ENCODE measurements at places on chromosomes 1 and 21. TPM values are rescaled to one million over a fixed set of nuclear protein-coding genes. Genes with fewer than 3 reads are reported as not detected.
A peak's percentile ranks its signal among the peaks of the same experiment; 100 is the strongest.

DNA sequence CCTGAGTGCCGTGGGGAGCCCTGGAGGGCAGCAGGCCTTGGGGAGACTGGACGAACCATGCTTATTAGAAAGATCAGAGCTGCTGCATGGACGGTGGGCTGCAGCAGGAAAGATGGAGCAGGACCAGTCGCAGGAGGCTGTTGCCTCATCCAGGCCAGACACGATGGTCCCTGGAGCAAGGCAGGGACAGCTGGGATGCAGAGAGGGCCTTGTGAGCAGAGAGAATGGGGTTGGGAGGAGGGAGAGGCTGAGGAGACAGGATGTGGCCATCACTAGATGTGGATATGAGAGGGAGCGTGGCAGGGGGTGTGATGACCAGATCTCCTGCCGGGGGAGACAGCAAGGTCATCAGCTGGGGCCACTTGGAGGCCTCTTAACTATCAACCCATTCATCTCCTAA is 727.6 kb downstream of the PTPRU start:
- DNase-seq: no peak

Gene DPM3
- 55.7 TPM for total RNA-seq

DNA sequence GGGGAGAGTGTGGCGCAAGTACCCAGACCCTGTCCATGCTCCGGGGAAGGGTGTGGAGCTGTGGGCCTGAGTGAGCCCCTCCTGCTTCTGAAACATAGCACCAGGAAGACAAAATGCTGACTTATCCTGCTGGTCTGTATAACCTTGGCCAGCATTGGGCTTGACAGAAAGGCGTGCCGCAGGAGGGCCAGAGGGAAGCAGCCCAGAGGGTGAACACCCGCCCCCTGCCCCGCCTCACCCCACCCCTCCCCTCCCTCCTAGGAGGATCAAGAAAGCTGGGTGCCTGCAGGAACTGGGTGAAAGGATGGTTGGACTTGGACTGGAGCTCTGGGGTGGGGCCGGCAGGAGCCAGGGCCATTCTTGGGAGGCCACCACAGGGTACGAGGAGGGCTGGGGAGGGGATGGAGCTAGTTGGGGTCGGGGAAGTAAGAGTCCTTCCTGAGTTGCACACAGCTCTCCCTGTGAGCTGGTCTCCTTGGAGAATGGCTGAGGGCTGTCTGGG is 27.1 kb downstream of the PTPRF start:
- no peak for DNase-seq

GRCh38 chr1:159071970-159072582 is 4.5 kb downstream of the AIM2 start:
- no peak for DNase-seq

- no peak for DNase-seq
Observed at GRCh38 chr1:14955402-14955801, 198.1 kb upstream of the TMEM51 start.

GRCh38 chr21:14438211-14438610 is 55.3 kb upstream of the HSPA13 start:
- DNase-seq: no peak

Gene NCF2
- 6.7 TPM for total RNA-seq

DNA sequence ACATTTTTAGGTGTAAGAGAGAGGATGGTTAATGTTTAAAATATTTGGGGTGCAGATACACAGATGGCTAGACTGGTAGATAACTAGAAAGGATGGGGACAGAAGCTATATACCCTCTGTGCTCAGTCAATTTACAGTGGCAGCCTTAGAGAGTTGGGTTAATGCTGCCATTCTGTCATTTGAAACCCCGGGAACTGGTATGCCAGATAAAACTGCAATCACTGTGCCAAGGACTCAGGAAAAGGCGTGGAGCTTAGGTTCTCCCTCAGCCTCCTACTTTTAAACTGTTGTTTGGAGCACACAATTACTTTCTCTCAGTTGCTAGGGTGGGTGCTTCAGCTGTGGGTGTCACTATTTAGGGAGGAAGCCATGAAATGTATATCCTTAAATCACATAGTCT is 90.0 kb upstream of the HNRNPU start:
- DNase-seq: no peak

- DNase-seq: no peak
Observed at GRCh38 chr21:42370894-42371654, 4.7 kb upstream of the TFF1 start.

DNA sequence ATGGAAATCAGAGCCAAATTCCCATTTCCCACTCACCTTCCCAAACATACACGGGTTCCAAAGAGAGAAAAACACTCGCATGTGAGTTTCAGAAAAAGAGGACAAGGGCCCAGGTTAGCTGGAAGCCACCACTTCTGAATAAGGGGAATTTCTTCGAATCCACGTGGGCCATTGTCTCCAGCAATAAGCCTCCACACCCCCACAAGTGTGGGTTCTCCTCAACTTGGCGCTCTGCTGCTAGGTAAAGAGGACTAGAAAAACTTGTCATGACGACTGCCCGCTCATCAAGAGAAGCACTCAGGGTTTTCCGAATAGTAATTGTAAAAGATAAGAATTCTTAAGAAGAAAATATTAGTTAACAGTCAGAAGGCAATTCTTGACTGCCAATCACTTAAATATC is 30.6 kb downstream of the PRDM15 start:
- DNase-seq: no peak

Gene SLAMF8
- 1.6 TPM for total RNA-seq

DNA sequence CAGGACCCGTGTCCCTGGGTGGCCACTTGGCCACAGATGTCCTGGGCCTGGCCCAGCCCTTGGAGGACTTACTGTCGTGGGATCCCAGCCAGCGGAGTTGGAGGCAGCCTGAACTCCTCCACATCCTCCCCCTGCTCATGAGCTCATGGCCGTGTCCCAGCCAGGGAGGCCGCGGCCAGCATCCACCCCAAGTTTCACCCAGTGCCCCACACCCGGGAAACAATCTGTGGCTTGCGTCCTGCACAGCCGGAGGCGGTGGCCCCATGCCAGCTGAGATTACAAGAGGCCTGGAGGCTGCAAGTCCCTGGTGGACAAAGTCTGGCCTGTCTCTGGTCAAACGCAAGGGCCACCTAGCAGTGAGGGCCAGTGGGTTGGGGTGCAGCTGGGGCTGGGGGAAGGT is 27.5 kb upstream of the TMEM52 start:
- DNase-seq: peak; percentile 84

DNA sequence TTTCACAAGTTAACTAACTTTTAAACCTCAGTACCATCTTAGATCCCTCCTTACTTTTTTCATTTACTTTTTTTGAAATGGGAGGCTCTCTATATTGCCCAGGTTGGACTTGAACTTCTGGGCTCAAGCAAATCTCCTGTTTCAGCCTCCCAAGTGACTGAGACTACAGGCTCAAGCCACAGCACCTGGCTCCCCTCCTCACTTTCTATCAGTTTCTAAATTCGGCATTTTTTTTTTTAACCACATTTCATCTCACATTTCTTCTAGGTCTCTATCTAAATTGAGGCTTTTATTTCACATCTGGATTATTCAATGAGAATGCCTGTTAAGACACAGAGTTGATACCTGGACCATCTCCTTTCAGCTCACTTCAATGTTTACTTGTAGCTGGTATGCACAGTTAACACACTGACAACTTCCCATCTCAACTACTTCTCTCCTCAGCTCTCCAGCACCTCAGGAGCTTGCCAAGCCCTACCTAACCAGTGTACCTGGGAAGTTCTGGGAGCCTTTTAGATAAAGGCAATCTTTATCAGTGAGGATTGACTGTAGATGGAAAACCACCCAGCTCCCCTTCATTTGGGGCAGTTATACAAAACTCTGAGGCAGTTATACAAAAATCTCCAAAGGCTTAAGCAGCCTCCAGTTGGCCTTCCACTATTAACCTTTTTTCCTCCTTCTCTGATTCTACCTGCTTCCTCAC is 3.4 kb downstream of the USP33 start:
- no peak for DNase-seq

Gene DIO1
- not detected for total RNA-seq

Gene SPRR1A
- not detected for total RNA-seq

Gene CCDC30
- total RNA-seq: 1.9 TPM

DNA sequence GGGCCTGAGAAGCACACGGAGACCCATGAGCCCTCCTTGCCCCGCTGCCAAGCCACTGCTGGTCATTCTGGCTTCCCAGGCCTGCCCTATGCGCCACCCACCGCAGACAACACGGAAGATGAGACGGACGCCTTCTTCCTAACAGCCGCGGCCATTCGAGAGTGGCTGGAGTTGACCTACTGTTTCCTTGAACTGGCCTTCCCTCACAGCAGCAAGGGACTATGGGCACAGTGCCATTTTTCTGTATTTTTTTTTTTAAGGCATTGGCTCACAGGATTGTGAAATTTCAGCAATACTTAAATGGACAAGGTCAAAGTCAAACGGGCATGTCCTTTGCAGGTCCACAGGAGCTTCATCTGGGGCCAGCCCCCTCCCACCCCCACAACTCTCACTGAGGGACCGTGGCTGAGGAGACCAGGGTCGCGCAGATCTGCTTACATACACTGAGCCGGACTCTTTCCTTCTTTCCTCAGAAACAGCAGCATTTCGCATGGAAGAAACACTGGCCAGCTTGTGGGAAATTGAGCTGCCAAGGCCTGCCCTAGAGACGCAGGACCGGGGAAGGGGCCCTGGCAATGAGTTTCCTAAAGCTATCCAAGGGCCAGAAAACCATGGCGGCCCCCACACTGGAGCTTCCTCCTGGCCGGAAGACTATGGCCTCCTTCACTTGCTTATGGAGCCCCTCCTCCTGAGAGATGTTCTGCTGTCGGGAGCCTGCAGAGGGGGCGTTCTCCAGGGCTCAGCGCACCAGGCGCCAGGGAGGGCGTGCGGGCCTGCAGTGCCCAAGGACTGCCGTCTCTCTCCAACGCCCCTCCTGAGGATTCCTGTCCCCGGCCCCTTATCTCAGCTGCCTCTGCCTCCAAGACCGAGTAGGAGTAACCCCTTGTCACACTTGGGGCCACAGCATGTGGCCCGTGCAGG is 98.9 kb downstream of the PGBD5 start:
- no peak for DNase-seq

DNA sequence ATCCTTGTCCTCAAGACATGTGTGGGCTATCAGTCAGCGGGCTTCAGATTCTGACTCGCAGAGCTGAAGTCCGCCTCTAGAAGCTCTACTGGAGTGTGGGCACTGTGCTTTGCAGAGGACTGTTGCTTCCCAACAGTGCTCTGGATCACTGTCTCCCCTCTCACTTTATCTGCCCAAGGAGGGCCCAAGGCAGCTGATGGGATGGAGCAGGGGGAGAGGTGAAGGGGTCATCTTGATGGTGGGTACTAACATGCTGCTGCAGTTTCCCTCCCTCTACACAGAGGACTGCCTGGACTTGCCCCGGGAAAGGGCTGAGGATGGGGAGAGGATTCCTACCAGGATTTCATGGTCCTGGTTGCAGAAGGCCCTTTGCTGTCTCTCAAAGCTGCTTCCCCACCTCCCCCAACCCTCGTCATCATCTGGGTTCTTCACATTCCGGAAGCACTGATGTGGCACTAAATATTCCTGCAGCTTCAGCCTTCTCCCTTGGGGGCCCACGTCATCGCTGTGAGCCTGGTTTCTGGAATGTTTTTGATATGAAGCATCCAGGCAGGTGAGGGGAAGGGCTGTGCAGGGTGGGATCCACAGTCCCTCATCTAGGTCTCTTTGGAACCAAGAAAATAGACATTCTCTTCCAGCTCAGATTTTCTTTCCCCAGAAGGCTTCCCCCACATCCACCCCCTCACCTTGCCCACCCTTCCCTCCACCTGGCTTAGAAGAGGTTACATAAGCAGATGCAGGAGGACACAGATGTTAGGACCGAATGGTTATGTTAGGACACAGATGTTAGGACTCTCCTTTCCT is 23.2 kb downstream of the NUAK2 start:
- no peak for DNase-seq

Gene GNAT2
- total RNA-seq: not detected

GRCh38 chr1:35603941-35604340 is 30.8 kb downstream of the TFAP2E start:
- DNase-seq: no peak

Gene C1orf210
- not detected for total RNA-seq

GRCh38 chr21:28704746-28705145 is 287.9 kb downstream of the LTN1 start:
- DNase-seq: no peak

Gene FOXJ3
- 37.9 TPM for total RNA-seq

Measured in Right ventricle myocardium inferior (tissue), 1 donor.